Muscle of leg (tissue), 16 donors: ENCODE measurements at places on chromosomes 5 and 9. TPM values are rescaled to one million over a fixed set of nuclear protein-coding genes. Genes with fewer than 3 reads are reported as not detected.

PFN3 gene
- not detected for total RNA-seq

PCA3 gene
- 0.58 TPM for total RNA-seq

OR5C1 gene
- total RNA-seq, result not detected

EDIL3 gene
- total RNA-seq, result 7.6 TPM

TMEM252 gene
- total RNA-seq, result 0.09 TPM

DNA sequence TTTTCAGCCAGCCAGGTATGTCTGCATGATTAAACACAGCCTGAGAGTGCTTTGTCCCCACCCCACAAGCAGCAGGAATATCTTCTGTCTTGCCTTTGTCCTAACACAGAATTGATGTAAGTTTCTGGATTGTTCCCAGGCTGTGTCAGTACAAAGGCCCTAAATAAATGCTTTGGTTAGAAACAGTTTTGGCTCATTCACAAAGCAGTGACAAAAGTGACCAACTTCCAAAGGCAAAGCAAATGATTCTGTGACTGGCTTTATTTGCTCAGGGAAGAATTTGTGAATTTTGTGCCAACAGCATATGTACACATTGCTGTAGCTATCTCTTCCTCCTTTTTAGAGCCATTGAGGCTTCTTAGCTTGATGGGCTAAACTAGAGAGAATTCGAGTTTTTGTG lies 133.7 kb downstream of the PLPPR1 start:
- H3K27ac ChIP-seq, result no peak overlapping the region
- no peaks in the 10 kb centered on the region for H3K4me1 ChIP-seq
- no peak for DNase-seq

DNA sequence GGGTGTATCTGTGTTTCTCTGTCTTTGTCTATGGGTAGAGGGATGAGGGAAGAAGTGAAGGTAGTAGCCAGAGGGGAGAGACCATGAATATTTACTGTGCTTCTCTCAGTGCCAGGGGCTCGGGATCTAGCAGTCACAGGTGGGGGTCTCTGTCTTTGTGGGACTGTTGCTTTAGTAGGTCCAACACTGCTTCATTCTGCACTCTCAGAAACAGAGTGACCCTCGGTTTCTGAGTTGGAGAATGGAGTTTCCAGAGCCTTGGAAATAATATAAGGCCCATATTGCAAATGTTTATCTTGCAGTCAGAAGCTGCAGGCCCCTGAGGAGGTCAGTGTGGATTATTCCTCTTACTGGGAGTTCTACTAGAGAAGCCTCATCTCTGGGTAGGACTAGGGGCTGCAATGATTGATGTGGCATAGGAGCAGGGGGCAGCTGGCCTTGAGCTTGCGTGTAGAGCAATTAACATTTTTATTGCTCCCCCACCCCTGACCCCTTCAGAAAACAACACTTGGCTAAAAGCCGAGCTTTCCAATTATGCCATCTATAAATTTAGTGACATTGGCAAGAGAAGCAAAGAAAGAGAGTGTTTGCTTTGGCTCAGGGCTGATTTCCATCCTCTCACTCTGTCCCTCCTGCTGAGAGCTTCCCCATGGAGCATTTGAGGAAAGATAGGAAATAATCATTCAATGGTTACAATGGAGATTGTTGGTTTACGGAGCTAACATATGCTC lies 55.0 kb upstream of the TRPC7 start:
- no peaks in the 10 kb centered on the region for H3K36me3 ChIP-seq
- DNase-seq, result no peak
- no peak overlapping the region for H3K27ac ChIP-seq
- no peak overlapping the region for H3K4me3 ChIP-seq

DNA sequence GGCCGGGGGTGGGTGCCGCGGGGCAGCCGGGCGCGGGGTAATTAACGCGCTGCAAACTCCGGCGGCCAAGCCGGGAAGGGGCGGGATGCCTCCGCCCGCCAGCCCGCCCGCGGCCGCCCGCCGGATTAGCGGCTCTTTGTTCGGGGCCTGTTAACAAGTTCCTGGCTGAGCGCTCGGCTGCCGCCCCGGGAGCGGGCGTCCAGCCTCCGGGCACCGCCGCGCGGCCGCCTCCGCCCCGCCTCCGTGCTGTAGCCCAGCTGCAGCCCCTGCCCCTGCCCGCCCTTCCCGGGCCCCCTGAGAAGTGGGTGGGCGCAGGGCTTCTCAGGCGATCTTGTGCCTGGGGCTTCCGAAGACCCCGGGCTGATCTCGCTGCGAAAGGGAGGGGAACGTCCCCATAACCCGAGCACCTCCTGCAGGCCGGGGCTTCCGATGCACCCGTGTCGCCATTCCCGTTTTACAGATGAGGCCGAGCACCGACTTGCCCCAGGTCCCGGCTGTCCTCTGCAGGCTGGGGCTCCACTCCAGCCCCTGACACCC lies 7.5 kb downstream of the UNC5A start:
- H3K4me3 ChIP-seq, result no peak overlapping the region
- DNase-seq, result no peak
- H3K4me1 ChIP-seq, result peaks cover 15% of the 10 kb centered on the region
- H3K27me3 ChIP-seq, result peaks cover 78% of the 10 kb centered on the region

- H3K4me3 ChIP-seq, result no peak overlapping the region
- H3K27ac ChIP-seq, result no peak overlapping the region
- no peaks in the 10 kb centered on the region for H3K36me3 ChIP-seq
- no peaks in the 10 kb centered on the region for H3K4me1 ChIP-seq
- no peaks in the 10 kb centered on the region for H3K27me3 ChIP-seq
These were observed 353.9 kb downstream of the ASTN2 start for GRCh38 chr9:117060963-117061362.

DNA sequence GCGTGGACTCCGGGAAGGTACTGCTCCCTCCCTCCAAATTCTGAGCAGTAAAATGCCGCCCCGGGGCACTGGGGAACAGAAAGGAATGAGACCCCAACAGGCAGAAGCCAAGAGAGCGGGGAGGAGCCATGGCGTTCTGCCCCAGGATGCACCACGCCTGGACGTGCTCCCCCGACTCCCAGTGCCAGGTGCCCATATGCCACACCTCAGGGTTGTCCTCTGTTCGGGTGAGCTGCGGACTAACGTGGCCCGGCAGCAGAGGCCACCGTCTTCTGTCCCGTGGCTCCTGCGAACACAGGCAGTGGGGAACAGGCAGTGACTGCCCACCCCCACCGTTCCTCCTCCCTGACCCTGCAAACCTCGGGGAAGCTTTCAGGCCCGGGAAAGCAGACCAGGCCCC lies 4.8 kb downstream of the SURF6 start:
- peaks cover 10% of the 10 kb centered on the region for H3K4me1 ChIP-seq
- no peak overlapping the region for H3K27ac ChIP-seq
- H3K36me3 ChIP-seq, result peaks cover 50% of the 10 kb centered on the region
- no peak overlapping the region for H3K4me3 ChIP-seq
- DNase-seq, result no peak
- H3K27me3 ChIP-seq, result no peaks in the 10 kb centered on the region

GRCh38 chr5:171445644-171446516 lies 26.4 kb downstream of the FGF18 start:
- H3K36me3 ChIP-seq, result peaks cover 2% of the 10 kb centered on the region
- peak; percentile 97 for DNase-seq
- peaks cover 3% of the 10 kb centered on the region for H3K27me3 ChIP-seq
- peaks cover 29% of the 10 kb centered on the region for H3K4me1 ChIP-seq

GRCh38 chr9:76414661-76415060 lies 20.4 kb upstream of the RFK start:
- H3K36me3 ChIP-seq, result no peaks in the 10 kb centered on the region
- no peaks in the 10 kb centered on the region for H3K27me3 ChIP-seq
- H3K4me3 ChIP-seq, result no peak overlapping the region
- no peak for DNase-seq
- H3K4me1 ChIP-seq, result no peaks in the 10 kb centered on the region

DNA sequence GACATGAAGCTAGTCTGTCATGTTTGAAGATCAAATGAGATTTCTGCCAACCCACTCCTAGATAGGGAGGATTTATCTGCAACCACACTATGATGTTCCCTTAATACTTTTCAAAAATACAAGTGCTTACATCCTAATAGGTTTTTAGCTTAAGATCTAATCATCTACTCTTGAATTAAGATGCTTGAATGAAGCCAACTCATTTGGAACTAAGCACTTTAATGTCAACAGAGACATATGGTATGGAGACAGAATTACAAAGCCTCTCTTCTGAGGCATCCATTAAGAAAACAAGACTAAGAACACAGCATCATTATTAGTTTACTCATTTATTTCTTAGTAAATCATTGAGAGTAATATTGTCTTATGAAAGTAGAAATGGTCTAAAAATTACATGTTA lies 139.3 kb upstream of the NFIB start:
- H3K27me3 ChIP-seq, result no peaks in the 10 kb centered on the region
- no peaks in the 10 kb centered on the region for H3K36me3 ChIP-seq
- H3K27ac ChIP-seq, result no peak overlapping the region
- DNase-seq, result no peak
- no peaks in the 10 kb centered on the region for H3K4me1 ChIP-seq

DNA sequence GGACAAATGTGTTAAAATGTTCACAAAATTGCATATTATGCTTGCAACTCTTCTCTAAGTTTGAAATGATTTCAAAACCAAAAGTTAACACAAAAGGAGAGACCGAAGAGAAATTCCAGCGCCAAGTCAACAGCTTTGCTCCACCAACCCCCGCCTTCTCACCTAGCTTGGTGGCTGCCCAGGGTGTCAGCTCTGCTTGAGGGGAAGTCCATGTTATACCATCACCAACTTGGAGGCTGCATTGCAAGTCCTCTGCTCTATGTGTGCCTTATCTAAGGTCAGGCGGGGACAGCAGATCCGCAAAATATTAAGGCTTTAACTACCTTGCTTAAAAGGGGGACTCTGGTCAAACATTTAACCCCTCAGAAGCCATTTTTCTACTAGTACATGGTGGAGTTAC lies 14.6 kb downstream of the CCNJL start:
- DNase-seq, result no peak
- H3K27me3 ChIP-seq, result no peaks in the 10 kb centered on the region
- H3K36me3 ChIP-seq, result no peaks in the 10 kb centered on the region
- no peak overlapping the region for H3K27ac ChIP-seq
- H3K4me1 ChIP-seq, result no peaks in the 10 kb centered on the region

- no peaks in the 10 kb centered on the region for H3K27me3 ChIP-seq
- no peak for DNase-seq
- peaks cover 88% of the 10 kb centered on the region for H3K36me3 ChIP-seq
These were observed 19.3 kb downstream of the BRD9 start for GRCh38 chr5:873328-873727.

DNA sequence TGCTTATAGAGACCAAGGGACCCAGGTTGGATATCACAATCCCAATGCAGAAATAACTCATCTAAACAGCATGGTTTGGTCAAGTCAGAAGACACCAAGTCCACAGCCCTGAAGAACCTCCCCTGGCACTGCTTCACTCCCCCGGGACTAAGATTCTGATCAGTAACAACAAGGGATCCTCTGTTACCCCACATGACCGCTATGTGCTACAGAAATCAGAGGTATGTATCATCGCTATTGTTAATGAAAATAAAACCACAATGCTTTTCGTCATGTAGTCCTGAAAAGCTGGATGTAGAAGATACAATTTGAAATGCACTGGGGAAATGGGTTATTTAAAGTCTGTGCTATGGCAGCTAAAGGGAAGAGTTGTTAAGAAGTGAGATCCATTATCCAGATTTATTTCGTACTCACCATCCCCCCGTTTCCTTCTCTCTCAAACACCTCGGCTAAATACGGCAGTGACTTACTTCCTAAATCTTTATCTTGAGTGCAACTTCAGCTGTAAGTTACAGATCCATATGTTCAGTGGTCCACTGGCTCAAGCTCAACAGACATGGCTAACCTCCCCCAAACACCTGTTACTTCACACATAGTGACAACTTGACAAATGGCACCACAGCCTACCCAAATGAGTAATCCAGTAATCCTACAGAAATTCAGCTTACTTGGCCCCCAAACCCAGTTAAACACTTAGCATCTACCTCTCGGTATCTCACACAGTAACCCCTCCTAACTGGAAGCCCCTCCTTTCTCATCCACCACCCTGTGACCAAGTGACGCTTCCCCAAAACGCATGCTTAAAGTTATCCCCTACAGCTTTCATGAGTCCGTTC lies 129.2 kb downstream of the MYO10 start:
- peak overlapping the region; percentile 76 for H3K27ac ChIP-seq
- no peak overlapping the region for H3K4me3 ChIP-seq
- DNase-seq, result peak; percentile 68
- no peaks in the 10 kb centered on the region for H3K27me3 ChIP-seq
- peaks cover 42% of the 10 kb centered on the region for H3K4me1 ChIP-seq

DNA sequence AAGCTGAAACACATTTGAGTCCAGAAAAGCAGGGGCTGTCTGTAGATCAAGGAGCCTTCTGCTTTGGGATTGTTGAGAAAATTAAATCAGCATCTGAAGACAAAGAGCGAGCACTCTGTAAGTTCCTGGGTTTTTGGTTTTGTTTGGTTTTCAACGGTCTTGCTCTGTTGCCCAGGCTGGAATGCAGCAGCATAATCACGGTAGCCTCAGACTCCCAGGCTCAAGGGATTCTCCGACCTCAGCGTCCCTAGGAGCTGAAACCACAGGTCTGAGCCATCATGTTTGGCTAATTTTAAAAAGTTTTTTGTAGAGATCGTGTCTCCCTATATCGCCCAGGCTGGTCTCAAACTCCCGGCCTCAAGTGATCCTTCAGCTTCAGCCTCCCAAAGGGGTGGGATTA lies 266.5 kb upstream of the ADAMTS16 start:
- no peaks in the 10 kb centered on the region for H3K4me1 ChIP-seq
- no peaks in the 10 kb centered on the region for H3K36me3 ChIP-seq
- H3K27me3 ChIP-seq, result peaks cover 4% of the 10 kb centered on the region
- no peak overlapping the region for H3K27ac ChIP-seq

DNA sequence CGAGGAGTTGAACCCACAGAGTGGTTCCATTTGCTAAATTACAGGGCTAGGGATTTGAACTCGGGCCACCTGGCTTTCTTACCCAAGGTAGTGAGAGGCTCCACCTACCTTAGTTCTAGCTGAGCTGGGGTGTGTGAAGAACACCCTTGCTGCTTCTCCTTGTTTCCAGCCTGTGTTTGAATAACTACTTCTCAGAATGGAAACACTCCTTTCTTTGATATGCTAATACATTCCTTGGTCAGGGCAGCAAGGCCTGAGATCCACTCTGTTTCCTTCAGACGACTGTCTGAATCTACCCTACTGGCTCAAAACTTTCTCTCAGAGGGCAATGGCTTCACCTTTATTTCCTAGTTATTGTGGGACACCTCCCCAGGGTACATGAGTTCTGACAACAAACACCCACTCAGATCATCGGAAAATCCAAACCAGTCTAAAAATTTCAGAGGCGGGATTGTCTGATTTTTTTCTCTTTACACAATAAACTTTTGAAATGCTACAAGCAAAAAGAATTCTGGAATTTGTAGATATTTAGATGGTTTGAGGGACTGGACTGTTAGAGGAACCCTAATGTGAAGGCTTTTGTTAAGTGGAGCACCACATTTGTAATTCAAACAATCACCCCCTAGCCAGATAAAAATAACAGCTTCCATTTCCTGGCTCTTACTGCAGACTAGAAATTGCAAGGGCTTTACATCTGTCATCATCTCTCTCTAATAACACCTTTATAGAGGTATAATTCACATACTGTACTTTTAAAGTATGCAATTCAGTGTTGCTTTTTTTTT lies 4.0 kb upstream of the ATP6V1G1 start:
- no peak overlapping the region for H3K4me3 ChIP-seq
- H3K27me3 ChIP-seq, result no peaks in the 10 kb centered on the region
- no peaks in the 10 kb centered on the region for H3K36me3 ChIP-seq
- no peak for DNase-seq
- H3K4me1 ChIP-seq, result peaks cover 7% of the 10 kb centered on the region
